ENCODE measurements at places on chromosomes 6 and 20. TPM values are rescaled to one million over a fixed set of nuclear protein-coding genes. Genes with fewer than 3 reads are reported as not detected.

DNA sequence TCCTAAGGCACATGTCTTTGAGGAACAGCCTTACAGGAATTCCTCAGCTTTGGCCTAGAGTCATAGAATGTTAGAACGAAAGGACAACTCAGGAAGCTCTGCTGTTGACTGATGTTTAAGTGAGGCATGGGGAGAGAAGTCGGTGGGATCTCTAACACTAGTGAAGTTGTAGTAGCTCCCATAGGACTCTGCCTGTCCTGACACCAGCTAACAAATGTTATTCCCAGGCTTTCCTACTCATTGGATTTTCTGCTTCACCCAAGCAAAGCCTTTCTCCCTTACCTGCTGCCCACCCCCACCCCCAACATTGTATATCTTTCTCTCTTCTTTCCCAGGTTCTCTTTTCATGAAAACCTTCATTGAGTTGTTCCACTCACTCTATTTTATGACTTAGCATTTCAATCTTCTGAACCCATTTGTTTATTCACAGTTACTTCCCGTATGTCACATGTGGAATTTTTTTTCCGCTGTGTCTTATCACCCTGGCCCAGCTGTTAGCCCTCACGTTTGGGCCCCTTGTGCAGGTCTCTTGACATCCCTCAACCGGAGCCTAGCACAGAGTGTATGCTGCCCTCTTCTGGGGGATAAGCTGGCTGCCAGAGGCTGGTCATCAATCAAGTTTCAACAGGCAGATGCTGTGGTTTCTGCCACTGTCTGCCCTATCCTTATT lies 39.2 kb upstream of the RNF8 start:
- H3K27me3 ChIP-seq = no peaks in the 10 kb centered on the region
- H3K27ac ChIP-seq = no peak overlapping the region
- H3K36me3 ChIP-seq = peaks cover 14% of the 10 kb centered on the region
- DNase-seq = peak; percentile 53
- H3K4me1 ChIP-seq = peaks cover 9% of the 10 kb centered on the region

- H3K4me3 ChIP-seq = peak overlapping the region; percentile 88
- no peaks in the 10 kb centered on the region for H3K27me3 ChIP-seq
- H3K27ac ChIP-seq = no peak overlapping the region
- peaks cover 35% of the 10 kb centered on the region for H3K4me1 ChIP-seq
Observed at GRCh38 chr6:134172706-134173365, 120.4 kb upstream of the SLC2A12 start.

GRCh38 chr6:1324936-1325335 lies 13.0 kb downstream of the FOXQ1 start:
- no peaks in the 10 kb centered on the region for H3K27me3 ChIP-seq
- H3K4me1 ChIP-seq = peaks cover 56% of the 10 kb centered on the region
- H3K4me3 ChIP-seq = no peak overlapping the region
- H3K36me3 ChIP-seq = peaks cover 10% of the 10 kb centered on the region

DNA sequence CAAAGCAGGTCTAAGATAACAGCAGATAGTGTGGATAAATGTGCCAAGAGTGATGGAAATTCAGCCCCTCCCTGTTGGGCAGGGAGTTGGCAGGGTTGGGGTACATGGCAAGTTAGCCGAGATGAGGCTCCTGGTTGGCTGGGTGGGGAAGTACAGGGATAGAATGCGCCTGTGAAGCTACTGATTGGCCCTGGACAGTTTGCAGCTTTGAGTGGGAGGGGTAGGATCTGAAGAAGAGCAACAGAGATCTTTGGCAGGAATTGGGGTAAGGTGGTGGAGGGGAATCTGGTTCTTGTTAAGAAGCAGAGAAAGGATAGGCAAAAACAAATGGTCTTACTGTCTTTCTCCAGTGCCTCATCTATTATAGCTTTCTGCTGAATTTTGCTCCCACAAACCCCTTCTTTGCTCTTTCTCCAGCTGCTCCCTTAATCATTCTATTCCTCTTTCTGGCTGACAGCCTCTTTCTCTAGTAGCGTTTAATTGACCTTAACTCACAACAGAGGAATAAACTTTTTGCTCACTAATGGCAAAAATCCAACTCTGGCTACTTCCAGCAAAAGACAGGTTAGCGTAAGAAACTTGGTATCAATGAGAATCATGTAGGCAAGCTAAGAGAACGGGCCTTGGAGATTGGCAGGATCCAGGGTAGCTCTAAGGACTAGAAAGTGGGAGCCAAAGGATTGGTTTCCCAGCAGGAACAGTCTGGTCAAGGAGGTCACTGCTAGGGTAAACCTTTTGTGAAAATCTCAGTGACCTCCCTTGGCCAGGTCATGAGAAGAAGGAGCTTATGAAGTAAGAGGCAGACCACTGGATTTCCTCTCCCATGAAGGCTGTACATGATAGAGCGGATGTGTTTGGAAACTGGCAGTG lies 86.3 kb upstream of the CARMIL1 start:
- no peaks in the 10 kb centered on the region for H3K36me3 ChIP-seq
- DNase-seq = no peak
- H3K4me1 ChIP-seq = peaks cover 27% of the 10 kb centered on the region
- H3K4me3 ChIP-seq = peak overlapping the region; percentile 27
- H3K27me3 ChIP-seq = no peaks in the 10 kb centered on the region
- H3K27ac ChIP-seq = peak overlapping the region; percentile 27

DNA sequence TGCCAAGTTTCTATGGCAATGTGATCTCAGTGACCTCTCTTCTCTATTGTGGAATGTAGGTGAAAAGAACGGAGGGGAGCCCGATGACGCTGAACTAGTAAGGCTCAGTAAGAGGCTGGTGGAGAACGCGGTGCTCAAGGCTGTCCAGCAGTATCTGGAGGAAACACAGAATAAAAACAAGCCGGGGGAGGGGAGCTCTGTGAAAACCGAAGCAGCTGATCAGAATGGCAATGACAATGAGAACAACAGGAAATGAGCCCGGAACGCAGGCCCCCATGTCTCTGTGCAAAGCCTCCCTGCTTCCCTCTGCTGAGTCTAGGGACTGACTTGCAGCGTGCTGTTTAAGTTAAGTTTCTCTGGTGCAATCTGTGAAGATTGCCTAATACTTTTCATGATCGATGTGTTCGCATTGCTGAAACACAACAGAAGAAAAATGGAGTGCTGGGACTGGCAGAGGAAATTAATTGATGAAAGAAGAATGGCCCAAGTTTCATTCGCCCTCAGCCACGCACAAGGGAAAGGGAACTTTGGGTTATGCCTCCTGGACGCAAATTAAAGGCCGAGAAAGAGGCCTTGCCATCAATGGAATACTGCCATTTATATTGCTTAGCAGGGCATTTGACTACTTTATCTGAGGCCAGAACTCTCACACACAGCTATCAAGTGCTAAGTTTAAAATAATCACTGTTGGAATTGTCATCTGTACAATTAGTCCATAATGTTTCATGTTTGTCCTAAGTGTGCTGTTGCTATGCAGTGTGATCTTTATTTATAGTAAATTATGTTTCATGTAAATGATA lies 146.4 kb downstream of the AKAP7 start:
- H3K27me3 ChIP-seq = no peaks in the 10 kb centered on the region
- no peaks in the 10 kb centered on the region for H3K4me1 ChIP-seq
- H3K4me3 ChIP-seq = no peak overlapping the region
- no peak overlapping the region for H3K27ac ChIP-seq
- H3K36me3 ChIP-seq = no peaks in the 10 kb centered on the region

GRCh38 chr20:39916236-39916765 lies 772.7 kb downstream of the MAFB start:
- DNase-seq = no peak
- H3K4me3 ChIP-seq = no peak overlapping the region
- H3K4me1 ChIP-seq = no peaks in the 10 kb centered on the region
- no peaks in the 10 kb centered on the region for H3K36me3 ChIP-seq
- no peak overlapping the region for H3K27ac ChIP-seq

DNA sequence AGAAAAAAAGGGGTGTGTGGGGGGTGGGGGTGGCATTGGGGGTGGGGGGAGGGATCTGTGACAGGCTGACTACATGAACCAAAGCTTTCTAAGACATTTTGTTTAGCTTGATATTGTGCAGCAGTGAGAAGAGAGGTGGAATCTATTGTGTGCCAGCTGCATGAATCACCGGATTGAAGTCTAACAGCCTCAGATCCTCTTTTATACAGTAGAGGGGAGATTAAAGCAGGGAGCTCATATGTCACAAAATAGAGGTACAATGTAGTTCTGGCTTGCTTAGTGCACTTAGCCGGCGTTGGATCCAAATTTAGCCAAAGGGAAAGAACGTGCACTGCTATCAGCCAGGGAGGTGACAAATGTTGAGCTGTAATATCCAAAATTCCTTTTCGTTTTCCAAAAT lies 404.2 kb upstream of the CITED2 start:
- no peaks in the 10 kb centered on the region for H3K27me3 ChIP-seq
- no peaks in the 10 kb centered on the region for H3K36me3 ChIP-seq
- DNase-seq = no peak
- peaks cover 7% of the 10 kb centered on the region for H3K4me1 ChIP-seq
- no peak overlapping the region for H3K4me3 ChIP-seq

DNA sequence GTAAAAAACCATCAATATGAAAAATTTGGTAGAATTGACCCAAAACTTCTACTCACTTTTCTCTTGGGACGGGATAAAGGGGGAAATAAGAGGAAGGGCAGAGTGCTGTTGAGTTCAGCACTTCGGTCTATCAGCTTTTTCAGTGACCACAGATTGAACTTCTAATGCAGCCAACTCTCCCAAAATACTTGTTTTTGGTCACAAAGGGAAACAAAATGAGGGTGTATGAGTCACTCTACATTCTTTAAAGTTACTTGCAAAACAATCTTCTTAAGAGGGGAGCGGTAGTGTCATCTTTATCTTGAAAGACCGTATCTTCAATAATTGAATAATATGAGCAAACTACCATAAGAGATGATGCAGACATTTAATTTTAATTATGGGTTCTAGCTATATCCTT lies 661.3 kb downstream of the CD109 start:
- H3K4me1 ChIP-seq = no peaks in the 10 kb centered on the region
- no peaks in the 10 kb centered on the region for H3K36me3 ChIP-seq
- H3K27ac ChIP-seq = no peak overlapping the region
- H3K4me3 ChIP-seq = no peak overlapping the region

DNA sequence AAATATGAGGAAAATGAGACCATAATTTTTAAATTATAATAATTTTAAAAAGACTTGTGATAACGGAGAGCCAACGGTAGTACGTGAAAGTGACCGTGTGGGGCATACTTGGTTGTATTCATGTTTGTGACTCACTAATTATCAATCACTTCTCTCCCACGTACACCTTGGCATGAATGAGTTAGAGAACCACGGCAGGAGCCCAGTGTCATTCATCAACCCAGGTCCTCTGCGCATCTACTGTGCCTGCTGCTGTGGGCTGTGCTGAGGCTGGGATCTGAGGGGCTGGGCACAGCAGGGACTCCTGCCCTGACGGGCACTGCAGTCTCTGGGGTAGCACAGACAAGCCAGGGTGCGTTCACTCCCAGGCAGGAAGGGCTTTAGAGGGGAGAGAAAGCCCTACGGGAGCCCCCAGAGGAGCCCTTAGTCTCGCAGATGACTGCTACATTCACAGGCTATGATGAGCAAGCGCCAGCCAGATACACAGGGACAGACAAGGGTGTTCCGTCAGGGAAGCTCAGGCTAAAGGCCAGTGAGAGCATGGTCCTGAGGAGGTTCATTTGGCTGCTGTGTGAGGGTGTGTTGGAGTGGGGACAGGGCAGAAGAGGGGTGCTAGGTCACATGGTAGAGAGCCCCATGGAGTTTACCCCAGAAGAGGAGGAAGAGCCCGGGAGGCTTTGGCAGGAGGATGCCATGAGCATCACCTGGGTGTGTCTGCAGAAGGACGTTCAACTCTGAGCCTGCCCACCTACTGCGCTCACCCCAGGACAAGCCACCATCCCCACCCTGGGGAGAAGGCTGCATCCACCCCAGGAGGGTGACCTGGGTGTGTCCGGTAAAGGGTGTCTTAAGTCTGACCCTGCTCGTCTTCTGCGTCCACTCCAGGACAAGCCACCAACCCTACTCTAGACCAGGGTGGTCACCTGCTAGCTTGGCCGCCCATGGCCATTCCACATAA lies 8.2 kb upstream of the RPS6KA2 start:
- no peak overlapping the region for H3K4me3 ChIP-seq
- no peaks in the 10 kb centered on the region for H3K36me3 ChIP-seq
- peaks cover 39% of the 10 kb centered on the region for H3K27me3 ChIP-seq
- peaks cover 8% of the 10 kb centered on the region for H3K4me1 ChIP-seq
- no peak overlapping the region for H3K27ac ChIP-seq

DNA sequence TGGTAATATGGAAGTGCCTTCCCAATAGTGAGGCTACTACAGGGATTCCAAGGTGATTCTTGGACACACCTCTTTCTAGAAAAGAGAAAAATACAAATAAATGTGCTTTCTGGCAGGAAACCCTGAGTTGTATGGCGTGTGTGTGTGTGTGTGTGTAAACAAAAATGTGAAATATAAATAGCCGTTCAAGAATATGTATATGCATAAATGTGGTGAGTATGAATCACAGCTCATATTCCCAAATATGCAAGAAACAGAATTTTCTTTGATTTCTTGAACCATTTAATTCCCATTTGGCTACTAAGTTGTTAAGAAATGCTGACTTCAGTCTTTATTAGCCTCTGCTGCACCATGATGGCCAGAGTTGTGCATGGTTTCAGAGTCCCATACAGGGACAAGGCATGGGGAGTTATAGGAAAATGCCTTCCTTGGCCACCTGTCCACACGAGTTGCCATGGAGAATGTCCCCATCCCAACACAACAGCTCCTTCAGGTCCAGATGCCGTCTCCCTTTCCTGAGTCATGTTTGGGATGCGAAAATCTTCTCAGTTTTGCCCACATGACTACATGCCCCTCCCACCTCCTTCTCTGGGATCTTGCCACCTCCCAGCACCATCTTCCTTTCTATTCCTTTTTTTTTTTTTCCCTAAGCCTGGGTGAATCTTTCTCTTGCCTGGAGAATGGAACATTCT lies 312.4 kb upstream of the ECI2 start:
- no peak overlapping the region for H3K27ac ChIP-seq
- H3K36me3 ChIP-seq = no peaks in the 10 kb centered on the region
- no peaks in the 10 kb centered on the region for H3K27me3 ChIP-seq
- H3K4me3 ChIP-seq = no peak overlapping the region

DNA sequence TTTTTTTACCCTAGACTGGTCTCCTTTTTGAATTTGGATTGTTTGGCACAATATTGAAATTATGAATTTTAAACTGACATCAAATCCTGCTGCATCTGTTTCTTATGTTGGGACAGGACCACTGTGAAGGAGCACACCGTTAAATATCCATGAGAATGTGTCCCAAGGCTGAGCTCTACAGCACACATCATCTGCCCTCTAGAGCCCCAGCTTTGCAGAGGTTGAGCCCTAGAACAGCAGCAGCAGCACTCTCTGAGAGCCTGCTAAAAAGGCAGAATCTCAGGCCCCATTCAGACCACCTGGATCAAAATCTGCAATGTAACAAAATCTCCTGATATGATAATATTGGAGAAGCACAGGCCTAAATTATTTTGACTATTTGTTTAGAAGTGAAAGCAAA lies 192.1 kb upstream of the CCN2 start:
- no peaks in the 10 kb centered on the region for H3K27me3 ChIP-seq
- no peak overlapping the region for H3K27ac ChIP-seq
- no peak for DNase-seq
- no peaks in the 10 kb centered on the region for H3K4me1 ChIP-seq
- H3K36me3 ChIP-seq = no peaks in the 10 kb centered on the region
- no peak overlapping the region for H3K4me3 ChIP-seq

- H3K36me3 ChIP-seq = peaks cover 34% of the 10 kb centered on the region
- H3K4me3 ChIP-seq = peak overlapping the region; percentile 83
- DNase-seq = peak; percentile 63
- H3K4me1 ChIP-seq = peaks cover 17% of the 10 kb centered on the region
- H3K27ac ChIP-seq = peak overlapping the region; percentile 78
- H3K27me3 ChIP-seq = no peaks in the 10 kb centered on the region
Observed at GRCh38 chr6:36028877-36029324, 1.3 kb downstream of the MAPK14 start.

HLA-DQB1 gene
- total RNA-seq = 190 TPM

SOBP gene
- 1.6 TPM for total RNA-seq

GTSF1L gene
- total RNA-seq = not detected

STMND1 gene
- total RNA-seq = 0.68 TPM
